Cortex of kidney (tissue), 1 donor: ENCODE measurements at places on chromosomes 5 and 9.

DNA sequence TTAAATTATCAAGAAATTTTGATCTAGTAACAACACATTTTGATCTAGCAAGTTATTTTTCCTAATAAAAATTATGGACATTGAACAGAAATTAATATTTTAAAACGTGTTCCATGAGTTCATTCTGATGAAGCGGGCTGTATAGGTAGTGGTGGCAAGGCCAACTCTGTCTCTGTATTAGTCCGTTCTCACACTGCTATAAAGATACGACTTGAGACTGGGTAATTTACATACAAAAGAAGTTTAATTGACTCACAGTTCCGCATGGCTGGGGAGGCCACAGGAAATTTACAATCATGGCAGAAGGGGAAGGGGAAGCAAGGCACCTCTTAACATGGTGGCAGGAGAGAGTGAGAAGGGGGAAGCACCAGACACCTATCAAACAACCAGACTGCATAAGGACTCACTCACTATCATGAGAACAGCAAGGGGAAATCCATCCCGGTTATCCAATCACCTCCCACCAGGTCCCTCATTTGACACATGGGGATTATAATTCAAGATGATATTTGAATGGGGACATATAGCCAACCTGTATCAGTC, 61.2 kb downstream of the TMEM232 start:
- no peak for DNase-seq

DNA sequence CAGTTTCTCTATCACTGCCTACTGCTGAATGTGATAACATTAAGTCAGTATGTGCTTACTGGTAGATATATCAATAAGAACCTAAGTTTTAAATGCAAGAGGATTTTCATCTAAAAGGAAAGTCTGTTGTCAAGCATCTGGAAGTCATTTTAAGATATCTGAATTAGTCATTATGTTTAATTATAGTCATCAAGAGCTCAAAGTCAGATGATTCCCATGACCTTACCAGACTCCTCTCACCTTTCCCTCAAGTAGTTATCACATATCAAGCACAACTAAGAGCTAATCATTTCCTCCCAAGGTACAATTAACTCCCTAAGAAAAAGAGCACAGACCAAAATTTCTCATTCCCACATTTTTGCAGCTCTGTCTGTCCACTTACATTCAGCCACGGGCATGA, 45.5 kb downstream of the PUM3 start:
- no peak for DNase-seq

DNA sequence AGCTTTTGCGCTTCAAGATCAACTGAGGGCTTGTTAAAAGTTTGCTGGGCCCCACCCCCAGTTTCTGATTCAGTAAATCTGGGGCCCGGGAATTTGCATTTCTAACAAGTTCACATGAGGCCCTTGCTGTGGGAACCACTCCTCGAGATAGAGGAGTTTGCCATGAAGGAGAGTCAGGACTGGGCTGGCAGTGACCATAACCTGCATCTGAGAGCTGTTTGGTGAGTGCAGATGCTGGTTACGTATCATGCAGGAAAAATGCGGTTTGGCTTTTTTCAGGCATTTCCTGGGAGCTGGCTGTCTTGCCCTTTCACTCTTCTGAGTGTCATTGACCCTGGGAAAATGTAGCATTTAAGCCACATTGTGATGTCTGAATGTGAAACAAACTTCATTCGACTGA, 9.4 kb upstream of the ANGPTL2 start:
- no peak for DNase-seq

DNA sequence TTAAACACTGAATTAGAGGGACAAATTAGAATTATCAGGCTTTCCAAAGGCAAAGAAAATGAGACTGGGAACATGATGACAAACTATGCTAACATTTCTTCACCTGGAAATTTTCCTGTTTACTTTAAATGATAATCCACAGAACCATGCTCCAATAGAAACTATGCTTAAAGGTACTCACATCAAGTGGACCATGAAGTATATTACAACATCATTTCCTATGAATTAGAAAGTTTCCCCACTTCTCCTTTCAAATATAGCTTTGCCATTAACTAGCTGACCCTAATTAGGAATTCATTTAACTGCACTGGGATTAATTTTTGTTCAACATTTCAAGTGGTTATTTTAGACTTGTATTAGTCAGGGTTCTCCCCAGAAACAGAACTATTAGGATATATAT, 81.4 kb downstream of the DTWD2 start:
- no peak for DNase-seq

GRCh38 chr5:84287951-84288350, 96.7 kb downstream of the EDIL3 start:
- DNase-seq, result no peak

GRCh38 chr9:14670718-14671117, 22.5 kb downstream of the ZDHHC21 start:
- DNase-seq, result no peak
